H1 (cell line): ENCODE measurements at places on chromosomes 5 and 9.
A peak's percentile ranks its signal among the peaks of the same experiment; 100 is the strongest.

DNA sequence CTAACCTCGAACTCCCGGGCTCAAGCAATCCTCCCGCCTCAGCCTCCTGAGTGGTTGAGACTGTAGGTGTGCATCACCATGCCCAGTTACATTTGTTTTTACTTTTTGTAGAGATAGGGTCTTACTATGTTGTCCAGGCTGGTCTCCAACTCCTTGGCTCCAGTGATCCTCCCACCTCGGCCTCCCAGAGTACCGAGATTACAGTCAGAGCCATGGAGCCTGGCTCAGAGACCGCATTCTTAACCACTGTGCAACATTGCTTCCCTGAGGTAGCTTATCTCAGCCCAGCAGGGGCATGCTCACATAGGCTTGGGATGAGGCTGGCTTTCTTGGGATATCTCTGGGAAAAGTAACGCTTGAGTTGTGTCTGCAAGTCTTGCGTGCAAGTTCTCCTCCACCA, 99.7 kb downstream of the SPRY4 start:
- DNase-seq, result no peak

- DNase-seq, result no peak
Measured at GRCh38 chr5:56211298-56211865, 21.7 kb downstream of the ANKRD55 start.

DNA sequence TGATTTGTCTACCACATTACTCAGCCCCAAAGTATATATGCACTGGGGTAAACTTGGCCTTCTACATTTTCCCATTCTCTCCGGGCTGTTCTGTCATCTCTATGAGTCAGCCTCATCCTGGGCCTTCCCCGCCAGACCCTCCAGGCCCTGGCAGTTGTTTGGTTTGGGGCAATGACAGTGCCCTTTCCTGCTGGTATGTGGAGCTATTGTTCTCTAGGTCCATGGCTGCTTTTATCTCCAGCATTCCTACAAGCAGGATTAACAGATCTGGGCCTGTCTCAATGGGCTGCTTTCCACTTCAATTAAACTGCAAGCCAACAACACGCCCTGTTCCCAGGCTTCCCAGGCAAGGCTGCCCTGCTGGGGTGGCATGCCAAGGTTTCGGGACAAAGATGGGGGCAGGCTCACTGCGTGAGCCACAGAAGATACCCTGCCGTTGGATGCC, 136.4 kb downstream of the SLIT3 start:
- no peak for DNase-seq

DNA sequence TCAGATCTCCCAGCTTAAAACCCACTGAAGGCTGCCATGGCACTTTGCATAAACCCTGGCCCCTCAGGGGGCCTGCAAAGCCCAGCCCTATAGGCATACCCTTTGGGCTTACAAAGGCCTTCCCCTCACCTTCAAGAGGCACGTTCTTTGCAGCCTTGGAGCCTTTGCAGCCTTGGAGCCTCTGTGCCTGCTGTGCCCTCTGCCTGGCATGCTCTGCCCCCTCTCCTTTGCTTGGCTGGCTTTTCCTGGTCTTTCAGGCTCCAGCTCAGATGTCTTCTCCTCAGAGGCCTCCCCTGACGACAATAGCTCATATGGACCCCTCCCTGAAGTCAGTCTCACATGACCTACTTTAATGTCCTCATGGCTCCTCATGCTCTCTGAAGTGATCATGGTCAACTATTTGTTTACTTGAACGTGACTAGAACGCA, 60.3 kb downstream of the CXXC5 start:
- no peak for DNase-seq

DNA sequence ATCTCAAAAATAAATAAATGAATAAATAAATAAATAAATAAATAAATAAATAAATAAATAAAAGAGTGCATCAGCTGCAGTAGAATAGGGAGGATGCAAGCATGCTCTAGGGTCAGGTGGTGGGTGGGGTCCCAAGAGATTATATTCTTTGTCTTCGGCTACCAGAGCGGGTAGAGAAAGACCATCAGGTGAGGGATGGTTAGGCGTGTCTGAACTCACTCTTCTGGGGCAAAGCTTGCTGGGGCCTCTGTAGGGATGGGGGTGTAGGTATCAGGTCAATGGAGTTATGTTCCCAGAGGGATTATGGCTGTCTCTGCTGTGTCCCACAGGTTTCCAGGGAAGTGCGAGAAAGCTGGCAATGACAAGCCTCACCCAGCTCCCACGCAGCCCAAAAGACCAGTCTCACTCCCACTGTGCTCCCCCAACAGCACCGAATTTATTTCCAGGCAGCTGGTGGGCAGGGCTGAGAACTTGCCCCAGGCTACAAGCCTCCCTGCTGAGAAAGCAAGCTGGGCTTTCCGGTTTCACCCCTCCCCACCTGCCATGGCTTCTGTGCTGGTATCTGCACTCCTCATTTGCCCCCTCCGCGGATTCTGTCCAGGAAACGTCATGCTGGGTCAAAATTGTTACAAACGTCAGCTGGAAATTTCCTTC, 180.8 kb downstream of the LURAP1L start:
- DNase-seq, result peak; percentile 17

GRCh38 chr9:87431837-87432236, 65.8 kb upstream of the DAPK1 start:
- DNase-seq, result no peak

- DNase-seq, result no peak
Measured at GRCh38 chr9:19386502-19387044, 6.5 kb upstream of the RPS6 start.

DNA sequence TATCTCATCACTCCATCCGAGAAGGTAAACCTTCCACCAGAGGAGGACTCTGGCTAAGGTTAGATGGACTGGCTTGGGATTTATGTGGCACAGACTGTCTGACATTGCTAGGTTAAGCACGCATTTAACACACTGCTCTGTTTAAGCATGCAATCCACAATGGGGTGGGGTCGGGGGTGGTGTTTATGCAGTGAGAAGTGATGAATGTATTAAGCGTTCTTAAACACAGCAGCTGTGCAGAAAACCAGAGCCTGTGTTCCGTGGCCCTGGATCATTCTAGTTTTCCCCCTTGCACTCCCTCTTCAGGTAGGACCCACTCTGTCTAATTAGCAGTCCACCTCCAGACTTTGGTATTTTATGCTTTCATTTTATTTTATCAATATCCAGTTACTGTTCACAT, 46.4 kb downstream of the STXBP1 start:
- DNase-seq, result no peak

DNA sequence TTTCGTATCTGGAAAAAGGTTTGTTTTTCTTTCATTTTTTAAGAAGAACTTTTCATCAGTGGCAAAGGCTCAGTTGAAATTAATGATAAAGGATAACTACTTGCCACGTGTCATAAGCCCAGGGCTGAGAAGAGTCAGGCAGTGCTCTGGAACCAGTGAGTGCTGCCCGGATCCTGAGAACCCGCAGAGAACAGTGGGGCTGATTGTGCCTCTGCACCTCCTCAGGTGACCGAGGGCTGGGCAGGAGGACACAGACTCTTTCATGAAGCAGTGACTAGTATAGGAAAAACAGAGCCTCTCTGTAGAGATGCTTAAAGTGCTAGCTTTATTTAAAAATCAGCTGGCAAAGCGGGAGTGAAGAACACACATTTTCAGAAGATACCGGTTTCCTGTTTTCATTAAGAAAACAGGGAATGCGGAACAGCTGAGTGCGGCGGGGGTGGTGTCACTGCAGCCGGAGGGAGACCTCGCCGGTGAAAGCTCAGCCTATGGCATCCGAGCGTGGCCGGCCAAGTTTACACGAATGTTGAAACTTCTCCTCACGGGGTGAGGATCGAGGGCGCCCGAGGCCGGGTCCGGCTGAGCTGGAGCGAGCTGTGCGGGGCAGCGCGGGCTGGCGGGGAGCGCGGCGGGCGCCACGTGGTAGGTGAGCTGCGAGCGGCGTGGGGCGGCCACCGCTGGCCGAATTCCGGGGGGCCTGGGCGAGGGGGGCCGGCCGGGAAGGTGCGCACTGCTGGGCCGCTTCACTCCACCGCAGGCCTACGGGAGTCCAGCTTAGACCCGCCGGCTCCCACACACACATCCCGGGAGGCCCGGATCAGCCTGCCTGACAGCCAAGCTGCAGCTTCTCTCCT, 134.7 kb upstream of the DMRT1 start:
- DNase-seq, result peak; percentile 66
